NCI-H1105 treated with DMSO at 0.1 percent for 48 hours (cell line): ENCODE measurements at places on chromosomes 7 and 10.

DNA sequence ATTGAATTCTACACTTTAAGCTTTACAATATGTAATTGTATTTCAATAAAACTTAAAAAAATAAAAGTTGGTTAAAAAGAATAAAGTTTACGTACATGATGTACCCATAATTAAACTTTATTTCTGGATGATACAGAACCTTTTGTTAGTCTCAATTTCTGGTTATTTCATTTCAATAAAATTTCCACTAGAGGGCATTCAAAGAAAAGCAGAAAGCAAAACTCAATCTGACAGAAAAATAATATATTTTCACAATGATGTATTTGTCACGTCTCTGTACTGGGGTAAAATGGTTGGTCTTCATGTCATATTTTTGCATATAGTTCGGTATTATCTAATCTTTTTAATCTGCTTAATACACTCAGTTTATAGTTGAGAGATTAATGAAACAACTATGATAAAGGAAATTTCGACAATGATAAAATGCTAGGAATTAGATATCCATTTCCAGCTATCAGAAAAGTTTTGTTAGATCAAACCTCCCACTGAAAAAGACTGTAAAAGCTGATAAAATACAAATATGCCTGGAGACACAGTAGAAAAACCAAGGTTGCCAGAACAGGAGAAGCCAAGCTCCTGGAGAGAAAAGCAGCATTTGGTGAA is 27.4 kb downstream of the ASZ1 start:
- peak; percentile 60 for DNase-seq

DNA sequence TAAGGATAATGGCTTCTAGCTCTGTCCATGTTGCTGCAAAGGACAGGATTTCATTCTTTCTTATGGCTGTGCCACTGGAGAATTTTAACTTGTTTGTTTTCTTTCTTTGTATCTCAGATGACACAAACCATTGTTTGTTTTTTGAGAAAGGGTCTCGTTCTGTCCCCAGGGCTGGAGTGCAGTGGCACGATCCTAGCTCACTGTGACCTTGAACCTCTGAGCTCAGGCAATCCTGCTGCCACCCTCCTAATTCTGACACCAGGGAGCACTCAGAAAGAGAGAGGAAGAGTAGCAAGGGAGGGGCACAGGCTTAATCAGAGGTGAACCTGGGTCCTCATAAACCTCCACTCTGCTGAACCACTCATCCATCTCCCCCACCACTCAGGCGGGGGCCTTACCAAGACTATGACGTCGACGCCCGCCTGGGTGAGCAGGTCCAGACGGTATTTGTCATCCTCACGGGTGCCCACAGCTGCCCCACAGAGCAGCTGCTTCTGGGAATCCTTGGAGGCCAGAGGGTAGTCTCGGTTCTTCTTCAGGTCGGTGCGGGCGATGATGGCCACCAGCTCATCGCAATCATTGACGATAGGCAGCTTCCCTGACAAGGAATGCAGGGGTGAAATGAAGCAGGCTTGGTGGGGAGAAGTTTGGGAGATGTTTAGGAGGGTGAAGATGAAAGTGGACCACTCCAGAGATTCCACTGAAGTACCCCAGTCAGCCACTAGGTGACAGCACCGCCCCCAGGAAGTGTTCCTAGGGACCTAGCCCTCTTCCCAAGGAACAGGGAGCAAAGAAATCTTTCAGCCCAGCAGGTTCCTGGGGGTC is 11.6 kb downstream of the IMPDH1 start:
- peak; percentile 17 for DNase-seq

DNA sequence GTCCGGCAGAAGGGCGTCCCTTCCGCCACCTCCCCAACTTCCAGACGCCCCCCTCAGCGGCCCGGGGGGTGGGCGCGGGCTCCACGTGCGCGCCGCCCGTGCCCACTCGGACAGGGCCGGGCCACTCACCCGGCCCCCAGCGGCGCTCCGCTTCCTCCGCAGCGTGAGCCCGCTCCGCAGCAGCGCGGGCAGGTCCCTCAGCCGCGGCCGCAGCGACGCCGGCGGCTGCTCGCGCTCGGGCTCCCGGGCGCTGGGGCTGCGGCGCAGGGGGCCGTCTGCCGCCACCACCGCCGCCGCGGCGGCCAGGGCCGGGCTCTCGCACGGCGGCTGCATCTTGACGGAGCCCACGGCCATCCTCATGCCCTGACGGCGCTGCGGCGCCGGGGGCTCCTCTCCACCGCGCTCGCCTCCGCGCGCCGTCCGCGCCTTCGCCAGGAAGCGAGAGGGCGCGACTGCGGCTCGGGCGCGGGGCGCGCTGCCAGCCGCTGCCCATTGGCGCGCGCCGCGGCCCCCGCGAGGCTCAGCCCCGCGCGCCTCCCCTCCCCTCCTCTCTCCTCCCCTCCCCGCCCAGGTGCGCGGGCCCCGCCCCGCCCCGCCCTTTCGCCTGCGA is at the start of gene RAPGEF5:
Gene RAPGEF5, minus strand, starts transcription at position 454 of the 610 bp plus-strand sequence. Its CDS starts 94 bp downstream, at position 360.
- peak; percentile 66 for DNase-seq

GRCh38 chr7:93203496-93203895 is 22.8 kb downstream of the HEPACAM2 start:
- no peak for DNase-seq

GRCh38 chr10:124250506-124250905 is 157.1 kb upstream of the CHST15 start:
- DNase-seq, result peak; percentile 64

DNA sequence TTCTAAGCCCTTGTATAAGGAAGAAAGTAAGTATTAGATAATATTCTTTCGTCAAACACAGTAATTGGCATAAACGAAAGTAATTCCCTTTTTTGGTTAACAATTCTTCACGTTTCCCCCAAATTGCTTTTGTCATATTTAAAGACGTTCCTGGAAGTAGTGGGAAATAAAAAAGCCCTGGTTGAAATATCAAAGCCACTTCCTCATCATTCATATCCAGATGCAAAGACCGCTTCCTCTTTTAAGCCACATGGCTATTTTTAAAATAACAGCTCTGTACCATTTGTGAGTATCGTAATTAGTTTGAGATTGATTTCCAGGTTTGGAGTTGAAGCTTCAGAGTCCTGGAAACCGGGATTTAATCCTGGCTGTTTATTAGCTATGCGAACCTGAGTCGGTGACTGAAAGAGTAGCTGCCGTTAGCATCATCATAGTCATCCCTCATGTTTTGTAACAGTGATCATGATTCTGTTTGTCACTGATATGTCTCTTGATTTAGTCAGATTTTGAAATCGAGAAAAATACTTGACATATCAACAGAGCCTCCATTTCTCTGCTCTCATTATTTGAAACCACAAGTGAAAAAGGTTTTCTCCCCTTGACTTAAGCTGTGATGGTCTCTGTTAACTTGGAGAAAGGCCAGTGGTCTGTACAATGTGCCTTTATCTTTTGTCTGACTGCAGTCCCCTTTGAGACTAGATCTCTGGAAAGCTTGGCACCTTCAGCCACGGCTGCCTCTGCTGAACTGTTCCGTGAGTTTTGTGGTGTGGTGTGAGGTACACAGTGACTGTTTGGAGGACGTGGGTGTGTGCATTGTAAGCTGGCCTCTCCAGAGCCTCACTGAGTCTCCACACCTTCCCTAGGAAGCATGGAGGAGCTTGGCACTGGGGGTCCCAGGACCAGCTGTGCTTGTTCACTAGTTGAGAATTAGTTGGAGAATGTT is 18.1 kb downstream of the OPTN start:
- no peak for DNase-seq

DNA sequence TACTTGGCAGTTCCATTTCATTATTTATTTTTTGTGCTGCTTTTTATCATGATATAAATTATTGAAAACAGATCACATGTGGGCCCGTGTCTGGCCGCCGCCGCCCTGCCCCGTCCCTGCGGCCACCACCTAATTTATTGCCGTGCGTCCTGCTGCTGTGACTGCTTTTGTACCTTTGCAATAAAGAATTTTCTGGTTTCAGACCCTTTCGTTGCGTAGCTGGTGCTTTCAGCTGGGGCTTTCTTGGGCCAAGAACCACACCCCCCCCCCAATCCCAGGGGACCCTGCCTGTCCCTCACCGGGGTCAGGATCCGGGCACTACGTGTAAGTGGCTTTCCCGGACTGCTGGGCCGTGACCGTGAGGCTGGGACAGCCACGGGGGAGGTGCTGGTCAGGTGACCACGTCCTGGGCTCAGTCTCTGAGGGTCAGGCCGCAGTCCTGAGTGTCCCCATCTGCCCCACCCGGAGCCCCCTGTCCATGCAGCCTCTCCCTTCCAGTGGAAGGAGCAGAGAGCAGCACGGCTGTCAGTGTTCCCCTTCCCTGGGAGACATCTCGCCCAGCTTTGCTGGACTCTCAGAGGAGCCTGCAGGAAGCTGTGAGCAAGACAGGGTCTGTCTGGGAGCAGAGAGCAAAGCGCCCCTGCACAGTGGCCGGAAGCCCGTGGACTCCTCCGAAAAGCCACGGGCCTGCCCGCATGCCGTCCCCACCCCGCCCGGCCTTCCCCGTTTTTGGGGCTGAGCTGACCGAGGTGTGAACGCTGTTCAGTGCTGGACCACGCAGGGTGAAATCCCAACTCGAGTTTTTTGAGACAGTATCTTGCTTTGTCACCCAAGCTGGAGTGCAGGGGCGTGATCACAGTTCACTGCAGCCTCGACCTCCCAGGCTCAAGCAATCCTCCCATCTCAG is 12.6 kb downstream of the MAFK start:
- DNase-seq, result no peak

- DNase-seq, result no peak
These were observed 349.5 kb upstream of the NFE2L3 start for GRCh38 chr7:25802473-25802872.

GRCh38 chr7:89958525-89959068 is 195.7 kb upstream of the STEAP1 start:
- DNase-seq, result no peak

GRCh38 chr10:85995791-85996190 is 370.8 kb downstream of the GRID1 start:
- DNase-seq, result peak; percentile 5

- no peak for DNase-seq
These were observed 52.9 kb downstream of the IKZF1 start for GRCh38 chr7:50357426-50357825.

GRCh38 chr10:55852900-55853299 is 508.2 kb downstream of the ZWINT start:
- peak; percentile 31 for DNase-seq

GRCh38 chr7:31114593-31115343 is 62.7 kb downstream of the ADCYAP1R1 start:
- no peak for DNase-seq

GRCh38 chr7:20240080-20240926 is 23.1 kb upstream of the MACC1 start:
- no peak for DNase-seq

- DNase-seq, result no peak
These were observed 11.6 kb downstream of the TMEM273 start for GRCh38 chr10:49176310-49177268.

DNA sequence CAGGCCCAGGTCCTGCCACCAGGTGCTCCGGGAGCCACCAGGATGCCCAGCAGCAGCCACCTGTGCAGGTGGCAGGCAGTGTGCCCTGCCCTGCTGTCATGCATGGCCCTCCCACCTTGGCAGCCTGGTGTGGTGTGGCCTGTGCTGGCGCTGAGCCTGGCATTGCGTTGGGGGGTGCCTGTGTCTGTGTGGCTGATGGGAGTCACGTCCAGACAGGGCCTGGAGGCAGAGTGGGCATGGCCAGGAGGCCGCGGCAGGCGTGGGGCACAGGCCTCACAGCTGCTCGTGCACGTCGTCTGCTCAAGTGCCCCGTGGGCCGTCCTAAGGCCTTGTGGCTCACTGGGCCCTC is 8.7 kb downstream of the TTYH3 start:
- DNase-seq, result no peak

DNA sequence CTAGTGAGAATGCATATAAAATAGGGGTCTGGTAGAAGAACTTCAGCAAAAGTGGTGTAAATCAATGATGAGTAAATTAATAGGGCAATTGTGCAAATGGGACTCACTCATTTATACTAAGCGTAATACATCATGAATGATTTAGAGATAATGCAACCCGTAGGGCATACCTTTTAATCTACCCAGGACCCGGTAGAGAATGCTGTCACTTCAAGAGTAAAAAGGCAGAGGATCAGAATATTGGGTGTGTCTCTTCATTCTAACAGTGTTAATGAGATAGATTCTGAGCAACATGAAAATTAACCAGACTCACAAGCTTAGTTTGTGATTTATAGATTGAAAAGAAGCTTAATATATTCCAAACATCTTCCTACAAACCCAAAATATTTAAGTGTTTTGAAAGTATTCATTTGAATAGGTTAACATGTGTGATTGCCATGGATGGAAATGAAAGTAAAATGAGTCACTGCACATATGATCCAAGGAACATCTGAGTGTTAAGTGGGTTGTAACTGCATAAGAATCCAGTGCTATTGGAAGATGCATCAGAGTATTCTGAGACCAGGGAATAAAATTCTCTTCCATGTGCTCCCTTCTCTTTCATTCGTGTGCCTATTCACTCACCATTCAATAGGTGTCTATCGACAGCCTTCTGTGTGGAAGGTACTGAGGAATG is 690.6 kb downstream of the AUTS2 start:
- DNase-seq, result no peak

DNA sequence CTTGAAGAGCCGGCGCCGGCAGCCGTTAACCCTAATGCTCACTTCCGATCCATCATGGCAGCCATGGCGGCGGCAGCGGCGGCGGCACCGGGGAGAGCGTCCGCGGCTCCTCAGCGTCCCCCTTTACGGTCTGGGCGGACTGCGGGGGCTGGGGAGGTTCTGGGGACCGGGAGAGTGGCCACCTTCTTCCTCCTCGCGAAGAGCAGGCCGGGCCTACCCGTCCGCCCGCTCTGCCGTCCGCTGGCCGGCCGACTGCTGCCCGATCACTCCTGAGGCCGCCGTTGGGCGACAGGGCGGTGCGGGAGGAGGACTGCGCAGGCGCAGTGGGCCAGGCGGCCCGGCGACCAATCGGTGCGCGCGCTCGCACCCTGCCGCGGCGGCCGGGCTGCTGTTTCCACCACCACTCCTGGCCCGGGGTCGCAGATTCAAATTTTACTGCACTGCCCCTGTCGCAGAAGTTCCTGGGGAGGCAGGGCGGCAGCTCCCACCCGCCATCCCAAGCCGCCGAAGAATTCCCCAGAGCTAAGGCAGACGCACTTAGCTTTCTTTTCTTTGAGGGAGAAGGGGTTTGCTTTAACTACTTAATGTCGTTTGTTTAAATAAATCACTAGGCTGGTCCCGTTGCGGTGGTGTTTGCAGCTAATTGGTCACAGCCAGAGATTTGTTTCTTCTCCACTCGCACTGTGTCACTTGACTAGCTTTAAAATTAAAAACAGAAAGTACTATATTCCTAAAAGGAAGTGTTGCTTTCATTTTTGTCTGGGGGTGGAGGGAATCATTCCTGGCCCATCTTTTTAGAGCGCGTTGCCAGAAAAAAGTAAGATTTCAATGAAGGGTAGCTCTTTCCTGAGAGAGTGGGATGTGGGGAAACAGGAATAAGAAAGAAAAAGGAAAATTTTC is at the start of gene KIF5B:
Gene KIF5B, minus strand, starts transcription at position 290 of the 900 bp plus-strand sequence. CDS start 452 bp downstream, outside the sequence.
- peak; percentile 65 for DNase-seq

DNA sequence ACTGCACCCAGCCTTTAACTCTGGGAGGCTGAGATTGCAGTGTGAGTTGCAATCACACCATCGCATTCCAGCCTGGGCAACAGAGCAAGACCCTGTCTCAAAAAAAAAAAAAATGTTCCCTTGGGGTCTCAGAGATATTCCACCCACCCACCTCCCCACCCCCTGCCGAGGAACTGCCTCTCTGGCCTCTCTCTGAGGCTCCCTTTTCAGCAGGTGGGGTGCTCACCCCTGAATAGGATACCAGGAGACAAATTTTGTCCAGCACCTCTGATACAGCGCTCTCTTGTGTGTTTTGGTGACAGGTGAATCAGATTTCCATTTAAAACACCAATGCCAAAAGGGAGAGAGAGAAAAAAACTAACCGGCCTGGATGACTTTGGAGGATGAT is 92.6 kb upstream of the KIF5B start:
- no peak for DNase-seq
